Germinal center (tissue), 1 donor: ENCODE measurements at places on chromosomes 5 and 9.

DNA sequence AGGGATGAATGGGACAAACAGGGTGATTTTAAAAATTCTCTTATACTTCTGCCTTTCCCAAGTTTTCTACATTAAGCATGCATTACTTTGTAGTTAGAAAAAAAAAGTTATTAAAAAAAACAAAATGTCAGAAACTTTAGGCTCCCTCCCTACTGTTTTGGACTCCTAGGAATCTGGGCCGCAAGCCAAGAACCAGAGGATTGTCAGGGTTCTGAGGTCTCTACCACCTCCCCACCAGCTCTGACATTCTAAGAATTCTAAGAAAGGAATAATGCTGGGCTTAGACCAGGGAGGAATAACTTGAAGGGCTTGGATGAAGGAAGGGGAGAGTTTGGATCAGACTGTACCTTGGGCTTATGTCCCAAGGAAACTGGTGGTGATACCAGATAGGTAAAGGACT is 1.1 kb upstream of the ARHGEF39 start:
- DNase-seq = no peak

DNA sequence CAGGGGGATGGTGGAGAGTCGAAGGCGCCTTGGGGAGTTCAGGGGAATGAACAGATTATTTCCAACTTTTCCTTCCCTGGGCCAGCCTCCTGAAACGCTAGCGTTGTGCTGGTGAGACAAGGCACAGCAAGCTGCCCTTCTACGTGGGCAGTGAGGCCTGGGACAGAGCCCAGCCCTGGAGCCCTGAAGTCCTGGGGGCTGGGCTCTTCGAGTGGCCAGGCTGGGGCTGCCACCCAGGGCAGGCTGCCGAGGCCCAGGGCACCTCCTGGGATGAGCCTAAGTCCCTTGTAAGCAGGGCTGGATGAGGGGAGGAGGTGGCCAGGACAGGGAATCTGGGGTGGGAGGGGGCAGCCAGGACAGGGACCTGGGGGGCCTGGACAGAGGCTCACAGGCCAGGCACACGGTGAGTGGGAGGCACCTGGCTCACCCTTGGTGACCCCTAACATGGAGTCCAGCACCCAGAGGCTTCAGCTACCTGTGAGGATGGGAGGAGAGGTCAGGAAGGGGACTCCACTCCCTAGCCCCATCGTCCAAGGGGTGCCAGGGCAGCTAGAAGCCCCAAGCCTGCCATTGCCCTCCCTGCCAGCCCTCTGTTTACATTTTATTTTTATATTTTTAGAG is 1.3 kb upstream of the LCN12 start:
- no peak for DNase-seq

DNA sequence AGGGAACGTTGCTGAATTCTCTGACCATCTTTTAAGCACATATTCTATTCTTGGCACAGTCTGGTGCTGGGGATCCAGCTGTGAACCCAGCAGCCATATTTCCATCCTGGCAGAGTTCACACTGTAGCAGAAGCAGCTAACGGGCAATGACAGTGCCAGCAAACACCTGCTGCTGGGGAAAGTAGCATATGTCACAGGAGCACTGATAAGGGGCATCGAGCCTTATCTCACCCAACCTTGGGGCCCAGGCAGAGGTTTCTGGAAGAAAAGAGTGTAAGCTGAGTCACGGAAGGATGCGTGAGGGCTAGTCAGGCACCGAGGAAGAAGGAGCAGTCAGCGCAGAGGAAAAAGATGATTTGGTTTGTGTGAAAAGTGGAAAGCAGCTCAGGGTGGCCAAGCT is 1.1 kb downstream of the NDOR1 start:
- DNase-seq = no peak

DNA sequence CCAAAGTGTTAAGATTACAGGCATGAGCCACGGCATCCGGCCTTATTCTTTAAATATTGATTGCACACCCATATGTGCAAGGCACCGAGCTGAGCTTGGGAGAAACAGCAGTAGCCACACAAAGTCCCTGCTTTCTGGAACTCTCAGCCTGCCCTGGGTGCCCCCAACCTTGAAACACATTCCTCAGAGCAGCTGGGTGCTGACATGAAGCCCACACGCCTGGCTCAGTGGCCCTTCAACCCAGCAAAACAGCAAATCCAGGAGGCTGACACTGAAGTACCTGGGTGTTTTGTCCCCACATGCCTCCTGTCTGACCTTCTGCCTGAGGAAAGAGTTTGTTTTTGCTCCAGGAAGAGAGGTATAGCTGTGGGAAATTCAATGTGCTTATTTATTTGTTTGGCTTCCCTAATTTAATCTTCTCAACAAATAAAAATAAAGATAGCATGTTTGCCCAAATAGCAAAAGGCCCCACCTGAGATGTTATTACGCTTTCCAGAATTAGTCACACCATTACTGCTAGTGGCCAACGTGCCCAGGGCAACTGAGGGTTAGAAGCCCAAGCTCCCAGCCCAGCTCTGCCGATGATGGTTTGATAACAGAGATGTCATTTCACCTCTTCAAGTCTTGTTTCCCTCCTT is 13.4 kb upstream of the TCOF1 start:
- DNase-seq = no peak
